ENCODE measurements at places on chromosomes 13 and 19. TPM values are rescaled to one million over a fixed set of nuclear protein-coding genes. Genes with fewer than 3 reads are reported as not detected.

CBARP gene
- total RNA-seq = 0.32 TPM

FGF22 gene
- total RNA-seq = not detected

ARL11 gene
- total RNA-seq = 2.2 TPM

ACTMAP gene
- total RNA-seq = 17.0 TPM

SIGLEC12 gene
- 1.4 TPM for total RNA-seq

ERICH4 gene
- not detected for total RNA-seq

HRC gene
- not detected for total RNA-seq

DPF1 gene
- 1.2 TPM for total RNA-seq

PTPRH gene
- not detected for total RNA-seq

CGB5 gene
- total RNA-seq = not detected

SAMD4B gene
- 46.1 TPM for total RNA-seq

KASH5 gene
- 0.23 TPM for total RNA-seq

Measured in T-helper 2 cell treated with Interferon-gamma antibody and Interleukin-4, amounts not matched to agents 100 ng/mL and 5 ng/mL, for 36 hours (primary cell).